ACHN (cell line): ENCODE measurements at places on chromosomes 16 and 17.

DNA sequence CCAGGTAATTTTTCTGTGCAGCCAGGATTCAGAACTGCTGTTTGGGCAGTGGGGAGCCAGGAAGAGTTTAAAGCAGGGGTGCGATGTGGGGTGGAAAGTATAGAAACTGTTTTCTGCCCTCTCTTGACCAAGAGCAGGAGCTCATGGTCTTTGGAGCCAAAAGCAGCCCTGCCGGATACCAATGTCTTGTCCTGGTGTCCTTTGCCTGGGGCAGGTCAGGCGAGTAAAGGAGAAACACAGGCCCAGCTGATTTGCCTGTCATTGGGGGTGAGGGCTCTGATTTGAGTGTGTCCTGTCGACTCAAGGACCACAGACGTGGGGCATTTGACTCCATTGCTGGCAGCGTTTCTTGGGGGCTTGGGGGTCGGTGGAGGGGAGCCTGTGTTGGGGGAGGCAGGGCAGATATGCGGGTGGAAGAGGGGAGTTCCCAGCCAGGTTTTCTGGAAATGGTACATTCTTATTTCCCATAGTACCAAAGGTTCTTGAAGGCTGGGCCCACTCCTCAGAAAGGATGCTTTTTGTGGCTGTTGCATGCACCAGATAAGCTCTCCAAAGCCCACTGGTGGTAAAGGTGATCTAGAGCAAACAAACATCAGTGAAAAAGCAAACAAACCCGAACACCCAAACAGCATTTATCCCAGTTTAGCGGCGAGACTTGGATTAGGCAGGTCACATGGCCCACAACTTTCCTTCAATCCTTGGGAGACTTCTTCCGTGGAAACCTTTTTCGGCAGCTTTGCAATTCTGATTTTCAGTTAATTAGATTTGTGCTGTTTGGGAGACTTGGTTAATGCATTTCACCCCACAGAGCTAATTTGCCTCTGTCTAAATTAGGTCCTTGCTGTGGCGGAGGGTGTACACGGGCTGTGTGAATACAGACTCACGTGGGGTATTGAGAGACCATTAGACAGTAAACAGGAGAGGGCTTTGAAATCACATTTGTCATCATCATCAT is 59.0 kb downstream of the MSI2 start:
- no peak for DNase-seq

GRCh38 chr17:77470800-77471733 is 330.3 kb downstream of the SEC14L1 start:
- DNase-seq = peak; percentile 22

- DNase-seq = peak; percentile 80
Measured at GRCh38 chr17:44522883-44523671, 19.9 kb upstream of the GPATCH8 start.

GRCh38 chr17:16439811-16440351 is 24.5 kb downstream of the TRPV2 start:
- DNase-seq = no peak

GRCh38 chr16:81095653-81095952 is 592 bp downstream of the GCSH start:
- no peak for DNase-seq

GRCh38 chr16:309476-309875 is 26.5 kb downstream of the PDIA2 start:
- no peak for DNase-seq

GRCh38 chr16:31009894-31010584 is 399 bp downstream of the STX1B start:
- DNase-seq = no peak

- DNase-seq = no peak
Measured at GRCh38 chr17:15913826-15914225, 31.1 kb upstream of the ADORA2B start.

- no peak for DNase-seq
Measured at GRCh38 chr16:27389272-27389961, 12.6 kb upstream of the IL21R start.

DNA sequence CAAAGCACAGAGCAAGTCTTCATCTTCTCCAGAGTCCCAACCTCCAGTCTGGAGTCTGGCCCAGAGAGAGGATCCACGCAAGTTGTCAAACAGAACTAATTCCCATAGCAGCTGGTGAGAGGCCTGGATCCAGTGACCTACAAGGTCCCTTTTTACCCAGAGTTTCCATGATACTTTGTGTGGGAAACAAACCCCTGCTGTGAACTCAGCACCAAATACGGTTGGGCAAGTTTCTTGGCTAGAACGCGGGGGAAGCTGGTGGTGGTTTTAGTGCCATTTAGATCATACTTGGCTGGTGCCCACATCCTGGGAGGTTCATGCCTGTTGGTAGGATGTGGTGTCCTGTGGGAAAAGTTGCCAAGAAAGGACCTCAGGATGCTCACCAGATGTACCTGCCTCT is 18.1 kb downstream of the TMC7 start:
- peak; percentile 57 for DNase-seq

DNA sequence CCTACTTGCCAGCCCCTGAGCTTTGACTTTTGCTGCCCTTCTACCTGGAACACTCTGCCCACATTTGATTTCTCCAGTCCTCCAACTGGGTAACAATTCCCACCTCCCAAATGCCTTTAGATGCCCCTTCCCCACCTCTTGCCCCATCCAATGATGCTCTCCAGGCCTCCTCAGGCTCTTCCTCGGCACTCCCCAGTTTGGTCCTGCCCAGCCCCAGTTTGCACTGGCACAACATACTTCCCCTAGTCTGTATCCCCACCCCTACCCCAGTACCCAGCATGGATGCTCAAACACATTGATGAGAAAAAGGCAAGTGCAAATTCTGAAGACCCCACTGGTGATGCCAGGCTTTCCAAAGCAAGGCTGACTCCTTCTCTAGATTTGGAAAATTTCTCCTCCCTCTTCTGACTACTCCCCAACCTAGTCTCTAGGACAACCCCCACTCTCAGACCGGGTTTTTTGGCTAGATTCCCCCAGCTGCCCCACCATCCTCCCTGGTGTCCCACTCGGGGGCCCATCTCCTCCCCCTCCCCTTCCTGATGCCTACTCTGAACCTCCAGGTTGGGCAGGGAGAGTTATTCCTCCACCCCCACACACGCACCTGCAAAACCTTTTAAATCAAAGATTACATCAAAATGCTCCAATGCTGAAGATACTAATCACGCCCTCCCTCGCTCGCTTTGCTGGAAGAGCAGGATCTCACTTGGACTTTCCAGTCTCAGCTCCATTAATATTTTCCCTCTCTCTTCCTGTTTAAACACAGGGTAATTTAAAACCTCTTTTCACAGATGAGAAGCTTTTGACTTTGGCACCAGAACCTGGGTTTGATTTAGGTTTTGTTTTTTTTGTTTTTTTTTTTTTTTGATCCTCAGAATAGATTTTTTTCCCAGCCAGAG is 94.9 kb downstream of the TMEM132E start:
- DNase-seq = no peak

DNA sequence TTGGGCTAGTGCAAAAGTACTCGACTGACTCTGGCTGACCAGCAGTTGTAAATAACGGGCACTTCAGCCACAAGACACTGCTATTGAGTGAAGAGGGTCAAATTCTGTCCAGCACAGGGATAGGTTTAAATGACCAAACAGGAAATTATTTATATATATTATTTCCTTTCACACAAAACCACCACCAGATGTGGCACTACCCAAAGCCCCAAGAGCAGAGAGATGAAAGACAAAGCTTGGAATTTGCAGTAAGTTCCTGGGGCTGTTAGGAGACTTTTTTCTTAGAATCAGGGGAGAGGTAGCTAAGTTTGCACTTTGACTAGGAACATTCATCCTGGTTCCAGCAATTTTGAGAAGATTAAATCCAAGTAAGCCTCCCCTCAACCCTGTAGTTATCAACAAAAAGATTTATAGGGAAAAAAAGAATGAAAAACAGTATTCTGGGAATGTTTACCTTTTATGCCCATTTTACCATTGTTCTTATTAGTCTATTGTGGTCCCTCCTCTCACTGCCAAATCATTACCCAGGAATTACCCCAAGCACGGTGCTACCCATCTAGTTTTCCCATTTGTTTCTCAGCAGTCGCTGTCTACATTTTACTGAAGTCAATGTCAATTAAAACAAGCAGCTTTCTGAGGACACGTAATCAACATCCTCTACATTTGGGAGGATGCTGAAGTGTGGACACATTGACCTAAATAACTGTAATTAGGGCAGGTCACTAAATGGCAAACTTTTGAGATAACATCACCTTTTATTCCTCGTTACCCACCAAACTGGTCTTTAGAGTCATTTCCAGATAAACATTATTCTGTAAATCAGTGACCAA is 43.5 kb downstream of the GRB7 start:
- no peak for DNase-seq

DNA sequence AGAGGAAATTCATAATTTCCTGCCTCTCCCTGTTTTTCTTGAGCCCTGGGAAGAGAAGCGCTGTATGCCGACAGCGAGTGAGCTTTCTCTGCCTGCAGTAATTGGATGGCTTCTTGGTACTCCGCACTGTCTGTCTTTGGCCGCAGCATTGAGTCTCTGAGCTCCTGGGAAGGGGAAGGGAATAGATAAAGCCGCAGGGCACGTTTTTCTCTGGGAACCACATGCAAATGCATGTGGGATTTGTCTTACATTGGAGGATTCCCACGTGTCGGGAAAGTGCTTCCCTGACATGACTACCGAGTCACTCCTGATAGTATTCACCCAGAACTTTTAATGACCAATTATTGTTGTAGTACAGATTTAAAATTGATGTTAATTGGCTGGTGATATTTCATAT is 385.9 kb downstream of the CPPED1 start:
- DNase-seq = no peak

GRCh38 chr17:33266611-33267010 is 26.5 kb downstream of the ASIC2 start:
- DNase-seq = no peak

GRCh38 chr17:40832840-40833239 is 10.4 kb upstream of the KRT10 start:
- DNase-seq = no peak

DNA sequence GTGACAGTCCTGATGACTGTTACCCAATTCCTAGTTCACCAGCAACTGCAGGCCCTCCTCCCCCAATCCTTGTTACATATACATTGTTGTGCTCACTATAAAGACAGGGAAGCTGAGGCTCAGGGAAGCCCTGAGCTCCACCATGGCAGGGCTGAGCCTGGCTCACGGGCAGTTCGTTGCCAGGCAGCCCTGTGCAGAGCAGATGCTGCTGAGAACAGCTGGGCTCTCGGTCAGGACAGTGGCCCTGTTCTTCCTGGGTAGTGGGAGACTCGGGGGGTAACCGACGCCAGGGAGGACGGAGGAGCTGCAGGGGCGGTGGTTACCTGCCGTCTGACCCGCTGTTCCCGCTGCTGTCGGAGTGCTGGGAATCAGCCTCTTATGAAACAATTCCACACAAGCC is 80.9 kb upstream of the ZNF469 start:
- DNase-seq = no peak

DNA sequence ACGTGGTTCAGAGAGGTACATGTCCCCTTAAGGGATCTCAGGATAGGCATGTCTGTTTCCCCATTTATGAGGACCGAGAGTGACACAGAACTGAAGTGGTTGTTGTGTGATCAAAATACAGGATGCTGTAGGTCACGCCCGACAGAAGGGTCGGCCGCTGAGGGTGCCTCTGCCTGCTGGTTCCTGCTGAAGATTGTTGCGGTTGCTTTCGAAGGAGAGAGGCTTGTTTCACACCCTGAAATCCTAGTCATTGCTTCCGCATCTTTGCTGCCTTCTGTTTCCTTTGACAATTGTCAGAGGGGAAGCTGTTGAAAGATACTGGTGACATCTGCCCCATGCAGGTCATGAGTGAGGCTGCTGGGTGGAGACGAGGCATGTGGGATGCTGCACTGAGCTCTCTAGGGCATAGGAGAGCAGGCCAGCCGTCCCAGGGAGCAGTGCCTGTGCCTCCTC is 3.8 kb upstream of the NAT9 start:
- no peak for DNase-seq

DNA sequence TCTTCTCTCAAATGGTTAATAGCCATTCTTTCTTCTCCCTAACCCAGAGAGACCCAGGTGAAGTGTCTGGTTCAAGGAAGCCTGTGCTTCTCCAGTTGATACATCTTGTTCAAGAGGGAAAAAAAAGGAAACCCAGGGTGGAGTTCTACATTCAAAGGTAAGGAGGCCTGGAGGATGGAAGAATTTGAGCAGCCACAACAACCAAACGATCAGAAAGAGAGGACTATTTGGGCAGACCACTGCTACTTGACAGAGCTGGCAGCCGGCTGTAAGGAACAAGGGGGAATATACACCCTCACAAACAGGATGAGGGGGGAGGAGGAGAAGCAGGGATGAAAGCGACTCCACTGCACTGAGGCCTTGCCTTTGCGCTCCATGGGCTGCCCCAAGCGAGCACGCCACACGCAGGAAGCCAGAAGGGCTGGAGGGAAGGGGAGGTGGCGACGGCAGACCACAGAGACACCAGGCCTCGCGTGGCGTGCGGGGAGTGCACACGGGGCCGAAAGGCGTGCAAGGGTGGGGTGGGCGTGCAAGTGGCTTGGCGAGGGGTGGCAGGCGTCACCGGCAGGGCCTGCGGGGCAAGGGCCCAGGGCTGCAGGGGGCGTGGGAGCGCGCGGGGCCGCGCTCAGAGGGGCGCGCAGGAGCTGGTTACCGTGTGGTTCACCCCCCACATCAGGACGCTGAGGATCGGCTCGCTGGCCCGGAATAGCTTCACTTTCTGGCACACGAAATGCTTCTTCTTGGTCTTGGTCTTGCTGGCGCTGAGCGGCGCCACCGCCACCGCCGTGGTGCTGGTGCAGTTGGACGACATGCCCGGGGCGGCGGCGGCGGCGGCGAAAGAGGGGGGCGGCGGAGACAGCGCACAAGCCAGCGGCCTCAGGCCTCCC is 499 bp downstream of the PIP4K2B start:
- DNase-seq = peak; percentile 50

GRCh38 chr17:66580184-66580955 is 254.5 kb upstream of the CACNG5 start:
- peak; percentile 55 for DNase-seq
